ENCODE measurements at places on chromosomes 16 and 17. TPM values are rescaled to one million over a fixed set of nuclear protein-coding genes. Genes with fewer than 3 reads are reported as not detected.

GRCh38 chr16:54503856-54504219, 217.3 kb upstream of the IRX3 start:
- DNase-seq = no peak

The ZNF75A gene
- 6.7 TPM for polyA plus RNA-seq

DNA sequence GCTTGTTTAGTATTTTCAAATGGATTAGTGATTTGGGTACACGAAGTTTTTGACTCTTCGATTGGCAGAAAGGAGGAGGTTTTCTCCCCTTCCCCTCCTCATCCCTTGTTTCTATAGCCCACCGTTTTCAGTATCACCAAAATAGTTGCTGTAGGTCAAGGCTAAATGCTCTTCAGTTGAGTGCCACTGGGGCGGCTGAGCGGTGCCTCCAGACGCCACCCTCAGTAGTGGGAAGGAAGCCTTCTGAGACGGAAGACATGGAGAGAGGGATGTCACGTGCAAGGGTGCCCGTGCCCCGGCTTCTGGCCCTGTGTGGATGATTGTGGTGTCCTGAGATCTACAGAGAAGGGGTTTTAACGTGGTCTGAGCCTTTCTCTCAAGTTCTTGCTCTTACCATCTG, 39.7 kb upstream of the CRISPLD2 start:
- DNase-seq = no peak

DNA sequence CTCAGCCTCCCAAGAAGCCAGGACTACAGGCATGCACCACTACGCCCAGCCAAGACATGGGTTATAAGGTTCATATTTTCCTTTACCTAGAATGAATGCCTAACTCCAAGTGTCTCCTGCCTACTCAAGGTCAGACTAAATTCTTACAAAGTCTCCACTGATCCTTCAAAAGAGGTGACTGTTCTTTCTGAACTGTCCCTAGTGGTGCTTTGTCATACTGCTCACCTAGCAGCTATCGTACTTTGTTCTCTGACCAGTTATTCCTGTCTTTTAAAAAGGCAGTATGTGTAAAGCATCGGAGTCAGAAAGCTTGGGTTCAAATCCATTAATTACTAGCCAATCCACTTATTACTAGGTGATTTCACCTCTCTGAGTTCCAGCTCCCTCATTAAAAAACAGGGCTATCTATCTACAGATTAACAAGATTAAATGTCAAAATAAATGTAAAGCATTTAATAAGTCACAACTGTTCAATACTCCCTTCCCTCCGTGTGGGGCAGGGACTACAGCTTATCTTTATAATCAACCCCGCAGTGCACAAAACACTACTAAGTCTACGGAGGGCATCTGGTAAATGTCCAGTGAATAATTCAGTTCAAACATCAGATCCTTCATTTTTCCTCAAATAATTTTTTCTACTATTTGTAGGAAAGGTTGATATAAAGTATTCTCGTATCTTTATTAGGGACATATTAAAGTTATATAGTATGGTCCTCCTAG, 20.0 kb upstream of the ITGA2B start:
- DNase-seq = no peak

GRCh38 chr17:46889992-46890564, 32.9 kb upstream of the GOSR2 start:
- no peak for DNase-seq

The HSD11B2 gene
- polyA plus RNA-seq = 1.3 TPM

DNA sequence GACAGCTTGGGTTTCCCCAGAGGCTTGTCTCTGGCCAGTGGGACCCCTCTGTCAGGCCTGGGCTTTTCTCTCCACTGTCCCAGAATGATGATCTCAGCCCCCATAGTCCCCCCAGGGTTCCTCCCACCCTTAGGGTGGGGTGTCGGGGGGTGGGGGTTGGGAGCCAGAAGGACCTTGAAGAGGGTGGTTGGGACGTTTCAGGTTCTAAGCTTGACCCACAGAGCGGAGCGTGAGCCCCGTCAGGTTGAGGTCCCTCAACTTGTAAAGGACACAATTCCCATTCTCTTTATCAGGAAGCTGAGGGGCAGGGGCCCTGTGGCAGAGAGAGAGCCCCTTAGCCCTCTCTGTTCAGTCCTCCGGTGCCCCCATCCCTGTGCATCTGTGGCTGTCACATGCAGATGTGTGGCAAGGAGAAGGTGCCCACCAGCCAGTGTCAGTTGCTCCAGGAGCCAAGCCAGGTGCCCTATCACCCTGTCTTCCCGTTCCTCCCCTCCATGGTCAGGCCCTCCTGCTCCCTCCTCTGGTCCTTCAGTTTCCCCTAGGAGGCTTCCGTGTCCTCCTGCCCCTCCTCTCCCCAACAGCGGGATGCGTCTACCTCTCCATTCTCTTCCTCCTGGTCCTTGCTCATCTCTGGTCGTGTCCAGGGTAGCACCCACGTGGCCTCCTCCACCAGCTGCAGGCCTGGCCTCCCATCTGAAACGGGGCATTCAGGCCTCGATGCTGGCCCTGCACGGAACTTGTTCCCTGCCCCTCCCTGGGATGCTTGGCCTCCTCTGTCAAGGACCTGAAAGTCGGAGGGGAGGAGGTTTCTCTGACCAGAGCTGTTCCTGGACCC, 1.5 kb upstream of the NTN3 start:
- DNase-seq = no peak

DNA sequence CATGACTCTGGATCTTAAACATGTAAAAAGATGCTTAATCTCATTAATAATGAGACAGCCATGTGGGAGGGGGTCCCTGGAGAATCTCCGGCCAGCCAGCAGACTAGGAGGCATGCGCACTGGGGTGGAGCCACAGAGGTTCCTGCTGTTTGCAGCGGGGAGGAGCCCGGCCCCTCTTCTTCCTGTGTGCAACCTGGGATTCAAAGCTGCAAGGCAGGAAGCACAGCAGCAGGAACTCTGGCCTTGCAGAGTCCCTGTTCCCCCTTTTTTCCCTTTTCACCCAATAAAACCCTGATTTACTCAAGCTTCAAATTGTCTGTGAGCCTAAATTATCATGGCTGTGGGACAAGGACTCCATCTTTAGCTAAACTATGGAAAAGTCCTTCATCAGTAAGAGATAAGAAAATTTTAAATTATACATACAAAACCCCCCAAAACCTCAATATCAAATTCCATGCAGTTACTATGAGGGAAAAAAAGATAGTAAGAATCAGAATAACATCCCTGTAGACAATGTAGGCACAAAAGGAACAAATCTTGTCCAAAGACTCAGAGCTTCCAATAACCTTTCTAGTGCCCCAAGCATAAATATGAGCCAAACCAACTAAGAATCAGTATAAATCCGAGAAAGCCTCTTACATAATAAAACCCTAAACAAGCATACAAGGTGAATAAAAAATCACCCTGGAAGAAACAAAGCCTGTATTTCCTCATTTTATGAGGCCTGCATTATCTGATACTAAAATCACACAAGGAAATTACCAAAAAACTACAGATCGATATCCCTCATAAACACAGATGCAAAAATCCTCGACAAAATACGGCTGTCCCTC, 12.1 kb downstream of the CFDP1 start:
- no peak for DNase-seq

The NEURL4 gene
- polyA plus RNA-seq = 14.1 TPM

The GAST gene
- polyA plus RNA-seq = 0.62 TPM

The AP2B1 gene
- 69.1 TPM for polyA plus RNA-seq
